ENCODE measurements at places on chromosomes 2 and 18.

DNA sequence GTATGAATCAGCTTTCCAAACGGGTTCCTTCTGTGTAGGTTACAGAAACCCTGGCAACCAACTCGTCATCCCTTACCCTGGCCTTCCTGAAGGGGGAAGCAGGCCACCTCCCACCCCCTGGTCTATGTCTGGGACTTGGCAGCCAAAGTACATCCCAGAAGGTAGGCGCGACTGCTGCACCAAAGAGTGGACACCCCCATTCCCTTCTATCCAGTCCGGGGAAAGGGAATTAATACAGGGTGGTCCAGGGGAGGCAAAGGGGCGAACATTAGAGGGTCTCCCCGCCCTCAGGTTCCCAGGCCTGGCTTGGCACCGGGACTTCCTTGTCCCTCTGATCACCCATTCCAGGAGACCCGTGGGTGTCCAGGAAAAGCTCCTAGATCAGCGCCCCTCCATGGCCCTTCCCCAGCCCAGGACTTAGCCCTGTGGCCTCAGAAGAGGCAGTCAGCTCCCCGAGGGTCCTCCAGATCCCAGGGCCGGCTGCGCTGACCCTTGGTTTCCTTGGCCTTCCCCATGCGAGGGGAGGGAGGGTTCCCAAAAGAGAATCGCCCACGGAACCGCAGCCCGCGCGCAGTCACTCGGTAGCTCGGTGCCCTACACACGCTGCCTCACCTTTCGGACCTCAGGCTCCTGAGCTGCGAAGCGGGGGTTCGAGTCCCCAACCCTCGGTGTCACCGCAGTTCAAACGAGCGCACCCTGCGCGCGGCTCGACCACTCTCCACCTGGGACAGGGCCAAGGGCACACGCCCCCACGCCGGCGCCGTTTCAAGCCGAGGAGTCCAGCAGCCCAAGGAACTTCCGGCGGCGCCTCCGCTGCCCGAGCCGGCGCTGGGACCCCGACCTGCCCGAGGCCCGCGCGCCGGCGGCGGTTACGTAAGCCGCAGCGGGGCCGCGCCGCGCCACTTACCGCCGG lies at the start of gene PER2:
TSS of gene PER2 (minus strand) at position 874 of the 913 bp plus-strand sequence. CDS start 10,674 bp downstream, outside the sequence.
- DNase-seq: peak; percentile 42

DNA sequence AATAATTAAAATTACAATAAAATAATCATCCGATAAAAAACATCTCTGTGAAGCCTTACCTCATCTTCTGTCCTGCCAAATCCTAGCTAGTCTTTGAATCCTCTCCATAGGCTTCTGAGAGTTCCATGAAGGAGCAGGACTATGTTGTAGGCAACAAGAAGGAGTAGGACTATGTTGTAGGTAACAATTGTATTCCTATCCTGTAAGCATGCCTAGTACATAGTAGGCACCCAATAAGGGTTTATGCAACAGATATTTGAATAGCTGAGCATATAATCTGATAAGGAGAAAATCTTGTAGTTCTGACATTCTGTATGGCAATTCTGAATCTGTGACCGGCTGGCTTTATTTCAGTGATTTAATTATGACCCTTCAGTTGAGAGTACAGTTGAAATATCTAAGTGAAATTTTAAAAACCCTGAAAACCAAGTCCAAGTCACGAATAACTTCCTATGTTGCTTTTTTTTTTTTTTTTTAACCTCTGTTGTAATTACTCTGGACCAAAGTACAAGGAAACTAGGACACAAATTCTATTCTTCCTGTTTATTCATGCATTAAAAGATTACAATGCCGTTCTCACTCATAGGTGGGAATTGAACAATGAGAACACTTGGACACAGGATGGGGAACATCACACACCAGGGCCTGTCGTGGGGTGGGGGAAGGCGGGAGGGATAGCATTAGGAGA lies 27.8 kb downstream of the VWA3B start:
- DNase-seq: no peak

GRCh38 chr18:63953811-63954210 lies 4.7 kb downstream of the HMSD start:
- DNase-seq: no peak

DNA sequence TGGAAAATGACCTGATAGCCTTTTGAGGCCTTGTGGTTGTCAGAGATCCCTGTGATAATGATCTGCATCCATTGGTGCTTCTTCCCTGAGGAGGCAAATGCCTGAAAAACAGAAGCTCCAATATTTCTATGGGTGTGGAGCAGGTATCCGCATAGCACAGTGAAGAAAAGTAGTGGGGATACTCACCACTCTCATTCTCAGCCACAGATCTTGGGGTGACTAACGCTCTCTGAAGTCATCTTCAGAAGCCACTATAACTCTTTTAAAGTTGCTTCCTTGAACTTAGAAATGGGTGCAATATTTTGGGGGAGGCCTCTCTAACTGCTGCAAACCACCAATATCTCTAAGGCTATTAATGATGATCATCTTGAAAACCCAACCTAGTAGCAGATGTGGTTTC lies 46.2 kb downstream of the ARHGAP15 start:
- DNase-seq: no peak

DNA sequence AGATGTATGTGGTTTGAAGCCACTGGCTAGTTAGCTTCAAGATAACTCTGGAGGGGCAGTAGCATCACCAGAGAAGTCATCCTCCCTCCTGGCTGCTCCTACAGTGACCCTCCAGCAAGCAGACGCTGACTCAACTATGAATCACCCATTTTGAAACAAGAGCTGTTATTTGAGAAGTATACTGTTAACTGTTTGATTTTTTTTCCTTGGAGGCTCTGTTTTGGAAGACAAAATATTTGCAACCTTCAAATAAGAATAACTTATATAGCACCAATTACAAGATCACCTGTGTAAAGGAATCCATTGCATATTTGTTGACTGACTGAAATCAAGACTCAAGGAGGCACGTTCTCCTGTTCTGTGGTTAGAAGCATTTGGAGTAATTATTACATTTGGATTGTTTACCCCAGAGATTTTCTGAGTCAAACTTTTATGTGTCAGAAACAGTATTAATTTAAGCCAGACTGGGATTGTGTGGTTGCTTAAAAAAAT lies 313.8 kb downstream of the MTX2 start:
- no peak for DNase-seq

DNA sequence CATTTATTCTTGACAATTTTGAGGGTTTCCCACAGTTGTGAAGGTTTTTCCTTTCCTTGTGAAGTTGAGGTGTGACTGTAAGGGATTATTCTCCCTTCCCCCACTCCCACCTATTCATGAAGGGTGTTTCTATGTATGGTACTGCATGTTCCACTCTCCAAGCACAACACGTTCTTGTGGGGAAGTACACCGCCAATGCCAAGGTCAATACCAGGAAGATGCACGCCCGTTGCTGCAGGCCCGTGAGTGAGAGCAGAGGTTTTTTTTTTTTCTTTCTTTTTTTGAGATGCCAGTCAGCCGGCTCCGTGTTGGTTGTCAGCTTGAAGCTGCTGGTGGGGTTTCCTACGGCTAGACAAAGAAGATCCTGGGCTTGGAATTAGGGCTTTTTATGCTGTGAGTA lies 38.6 kb upstream of the EPHA4 start:
- no peak for DNase-seq

GRCh38 chr2:129709956-129710598 lies 269.4 kb upstream of the RAB6C start:
- no peak for DNase-seq

- no peak for DNase-seq
These were observed 1563.1 kb downstream of the LRP1B start for GRCh38 chr2:140567734-140568133.

- peak; percentile 90 for DNase-seq
These were observed 92.6 kb downstream of the CMPK2 start for GRCh38 chr2:6773007-6773693.

GRCh38 chr2:128589681-128590080 lies 271.0 kb upstream of the HS6ST1 start:
- DNase-seq: no peak

GRCh38 chr18:54019641-54020040 lies 204.8 kb downstream of the MBD2 start:
- DNase-seq: no peak

GRCh38 chr2:169106563-169107545 lies 37.5 kb downstream of the DHRS9 start:
- no peak for DNase-seq

DNA sequence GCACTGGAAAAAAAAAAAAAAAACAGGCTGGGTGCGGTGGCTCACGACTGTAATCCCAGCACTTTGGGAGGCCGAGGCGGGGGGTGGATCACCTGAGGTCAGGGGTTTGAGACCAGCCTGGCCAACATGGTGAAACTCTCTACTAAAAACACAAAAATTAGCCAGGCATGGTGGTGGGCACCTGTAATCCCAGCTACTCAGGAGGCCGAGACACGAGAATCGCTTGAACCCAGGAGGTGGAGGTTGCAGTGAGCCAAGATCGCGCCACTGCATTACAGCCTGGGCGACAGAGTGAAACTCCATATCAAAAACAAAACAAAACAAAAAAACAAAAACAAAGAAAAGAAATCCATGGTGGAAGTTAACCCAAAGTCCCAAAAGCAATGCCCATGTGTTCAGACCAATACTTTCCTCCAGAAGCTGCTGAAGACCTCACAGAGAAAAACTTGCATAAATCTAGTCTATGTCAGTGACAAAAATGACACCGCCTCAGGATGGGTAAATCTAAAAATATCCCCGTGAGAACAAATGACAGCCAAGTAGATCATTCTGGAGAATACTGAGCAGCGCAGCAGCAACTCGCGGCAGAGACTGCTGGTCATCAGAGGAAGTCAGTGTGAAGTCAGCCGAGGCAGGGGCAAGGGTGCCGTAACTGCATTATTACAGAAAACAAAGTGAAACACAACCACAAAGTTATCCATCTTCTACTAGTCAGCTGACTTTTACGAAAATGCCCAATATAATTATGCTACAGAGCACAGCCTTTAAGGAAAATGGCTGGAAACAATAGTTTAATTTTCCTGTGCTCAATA lies 41.0 kb downstream of the LPIN2 start:
- DNase-seq: no peak

DNA sequence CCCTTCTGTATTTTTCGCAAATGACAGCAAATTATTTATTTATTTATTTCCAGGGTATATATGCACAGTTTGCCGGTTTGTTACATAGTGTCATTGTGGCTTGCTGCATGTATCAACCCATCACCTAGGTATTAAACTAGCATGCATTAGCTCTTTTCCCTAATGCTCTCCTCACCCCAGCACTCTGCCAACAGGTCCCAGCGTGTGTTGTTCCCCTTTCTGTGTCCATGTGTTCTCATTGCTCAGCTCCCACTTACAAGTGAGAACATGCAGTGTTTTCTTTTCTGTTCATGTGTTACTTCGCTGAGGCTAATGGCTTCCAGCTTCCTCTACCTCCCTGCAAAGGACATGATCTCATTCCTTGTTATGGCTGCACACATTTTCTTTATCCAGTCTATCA lies 592.3 kb downstream of the TRIB2 start:
- DNase-seq: no peak

GRCh38 chr2:173872714-173873113 lies 92.5 kb downstream of the SP3 start:
- no peak for DNase-seq

DNA sequence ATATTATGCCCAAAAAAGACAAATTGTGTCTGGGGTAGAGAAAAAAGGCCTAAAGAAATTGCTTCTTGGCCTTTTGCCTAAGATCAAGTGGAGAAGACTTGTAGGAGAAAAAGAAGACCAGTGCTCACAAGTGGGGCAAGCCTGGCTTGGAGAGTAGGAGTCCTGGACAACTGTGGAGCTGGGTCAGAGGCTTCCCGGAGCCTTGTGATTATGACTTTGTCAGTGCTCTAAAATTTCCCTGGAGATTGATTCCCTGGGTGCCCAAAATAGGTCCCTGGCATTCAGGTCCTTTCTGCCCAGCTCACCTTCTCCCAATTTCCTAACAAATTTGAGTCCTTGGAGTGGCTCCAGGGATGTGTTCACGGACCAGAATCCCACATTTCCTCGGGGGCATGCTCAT lies 787 bp upstream of the TRIM54 start:
- no peak for DNase-seq

GRCh38 chr2:27799646-27800010 lies 28.1 kb downstream of the MRPL33 start:
- DNase-seq: no peak

DNA sequence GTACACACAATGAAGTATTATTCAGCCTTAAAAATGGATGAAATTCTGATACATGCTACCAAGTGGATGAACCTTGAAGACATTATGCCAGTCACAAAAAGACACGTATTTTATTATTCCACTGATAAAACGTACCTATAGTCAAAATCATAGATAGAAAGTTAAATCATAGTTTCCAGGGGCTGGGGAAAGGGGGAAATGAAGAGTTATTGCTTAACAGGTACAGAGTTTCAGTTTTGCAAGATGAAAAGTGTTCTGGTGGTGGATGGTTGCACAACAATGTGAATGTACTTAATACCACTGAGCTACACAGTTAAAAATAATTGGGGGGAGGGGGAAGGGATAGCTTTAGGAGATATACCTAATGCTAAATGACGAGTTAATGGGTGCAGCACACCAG lies 279.0 kb upstream of the STON1 start:
- DNase-seq: no peak

DNA sequence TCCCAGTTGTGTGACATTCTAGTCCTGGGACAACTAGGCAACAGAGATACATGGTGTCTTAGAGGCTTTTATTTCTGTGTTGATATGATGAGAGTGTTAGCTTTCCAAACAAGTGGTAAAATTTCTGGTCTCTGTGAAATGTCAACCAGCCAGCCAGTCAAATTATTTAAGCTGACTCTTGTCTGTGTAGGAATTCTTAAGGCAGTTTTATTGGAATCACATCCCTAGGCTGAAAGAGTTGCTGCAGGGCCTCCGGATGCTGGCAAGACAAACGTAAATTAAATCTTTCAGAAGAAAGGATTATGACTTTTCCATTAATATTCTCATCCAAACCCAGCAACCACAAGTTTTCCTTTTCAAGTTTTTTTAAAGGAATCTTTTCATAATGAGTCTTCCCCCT lies 44.6 kb downstream of the SERPINB7 start:
- DNase-seq: no peak

GRCh38 chr2:171515672-171516298 lies 6.5 kb upstream of the CYBRD1 start:
- DNase-seq: no peak

- no peak for DNase-seq
These were observed 313.6 kb upstream of the MC4R start for GRCh38 chr18:60686142-60686541.

Measured in WERI-Rb-1 (cell line).